Fibroblast of skin of left biceps (primary cell): ENCODE measurements at places on chromosomes 4 and X.
A peak's percentile ranks its signal among the peaks of the same experiment; 100 is the strongest.

- DNase-seq = no peak
Observed at GRCh38 chr4:20904966-20905365, 204.7 kb downstream of the PACRGL start.

- DNase-seq = no peak
Observed at GRCh38 chrX:2262668-2263055, 238.1 kb downstream of the DHRSX start.

- no peak for DNase-seq
Observed at GRCh38 chr4:53023677-53024299, 161.7 kb downstream of the RASL11B start.

- no peak for DNase-seq
Observed at GRCh38 chr4:82638479-82638878, 76.7 kb upstream of the TMEM150C start.

DNA sequence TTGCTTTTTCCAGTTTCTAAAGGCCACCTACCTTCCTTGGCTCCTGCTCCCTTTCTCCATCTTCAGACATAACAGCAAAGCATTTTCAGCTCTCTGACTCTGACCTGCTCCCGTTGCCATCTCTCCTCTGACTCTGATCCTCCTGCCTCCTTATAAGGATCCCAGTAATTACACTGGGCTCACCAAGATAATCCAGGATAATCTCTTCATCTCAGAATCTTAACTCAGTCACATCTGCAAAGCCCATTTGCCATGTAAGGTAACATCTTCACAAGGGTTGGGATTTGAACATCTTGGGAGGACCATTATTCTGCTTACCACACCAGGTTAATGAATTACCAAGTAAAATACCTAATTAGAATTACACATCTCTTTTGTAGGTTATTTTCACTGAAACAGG is 41.3 kb upstream of the MAGED1 start:
- DNase-seq = no peak

DNA sequence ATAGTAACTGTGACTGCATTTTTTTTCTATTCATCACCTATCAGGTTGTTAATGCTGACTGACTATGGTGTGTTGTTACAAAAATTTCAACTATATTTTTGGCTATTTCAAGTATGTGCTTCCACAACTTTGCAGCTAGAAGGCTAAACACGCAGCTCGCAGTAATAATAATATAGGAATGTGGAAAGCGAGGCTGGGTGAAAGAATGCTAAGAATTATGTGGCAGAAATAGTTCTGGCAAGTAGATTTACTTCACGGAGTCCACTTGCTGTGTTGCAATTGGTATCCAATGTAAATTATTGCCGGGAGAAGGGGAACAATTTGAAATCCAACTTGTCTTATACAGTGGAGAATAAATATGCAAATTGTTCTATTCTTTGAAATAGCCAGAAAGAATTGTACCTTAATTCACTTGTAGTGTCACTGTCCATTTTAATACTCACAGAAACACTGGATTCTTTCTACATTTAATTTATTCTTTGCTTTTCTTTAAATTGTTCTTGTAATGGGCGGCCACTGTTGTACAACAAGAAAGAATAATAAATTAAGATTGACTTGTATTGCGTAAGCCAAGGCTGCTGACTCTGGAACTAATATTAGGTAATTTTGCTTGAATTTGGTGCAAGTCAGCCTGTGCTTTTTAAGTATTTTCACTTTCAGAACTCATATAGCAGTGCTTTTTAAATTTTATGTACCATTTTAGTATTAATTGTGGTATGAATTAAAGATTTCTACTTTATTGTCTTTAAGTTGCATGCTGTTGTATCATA is 154.9 kb downstream of the FRMPD4 start:
- DNase-seq = peak; percentile 18

DNA sequence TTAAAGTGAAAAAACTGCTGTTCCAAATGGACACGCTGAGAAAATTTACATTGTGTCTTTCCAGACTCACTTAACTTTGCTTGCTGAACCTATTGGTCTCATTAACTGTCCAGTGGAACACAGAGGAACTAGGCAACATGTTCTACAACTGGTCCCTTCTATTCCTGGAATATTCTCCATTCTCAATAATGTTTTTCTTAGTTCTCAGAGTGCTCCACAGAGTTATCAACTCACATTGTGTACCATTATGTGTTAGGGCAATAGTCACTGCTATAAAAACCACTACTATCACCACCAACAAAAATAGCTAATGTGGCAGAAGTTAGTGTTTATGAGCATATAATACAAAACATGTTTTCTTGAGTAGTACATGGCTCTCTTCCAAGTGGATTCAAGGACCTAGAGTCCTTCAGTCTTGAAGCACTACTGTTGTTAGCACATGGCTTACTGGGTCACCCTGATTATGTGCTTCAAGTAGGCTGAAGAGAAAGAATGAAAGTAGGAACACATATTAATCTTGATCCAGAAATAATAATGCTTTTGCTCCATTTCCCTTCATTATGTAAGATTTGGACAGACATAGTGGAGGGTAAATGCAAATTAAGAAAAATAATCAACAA is 865.3 kb upstream of the HS3ST1 start:
- DNase-seq = no peak

DNA sequence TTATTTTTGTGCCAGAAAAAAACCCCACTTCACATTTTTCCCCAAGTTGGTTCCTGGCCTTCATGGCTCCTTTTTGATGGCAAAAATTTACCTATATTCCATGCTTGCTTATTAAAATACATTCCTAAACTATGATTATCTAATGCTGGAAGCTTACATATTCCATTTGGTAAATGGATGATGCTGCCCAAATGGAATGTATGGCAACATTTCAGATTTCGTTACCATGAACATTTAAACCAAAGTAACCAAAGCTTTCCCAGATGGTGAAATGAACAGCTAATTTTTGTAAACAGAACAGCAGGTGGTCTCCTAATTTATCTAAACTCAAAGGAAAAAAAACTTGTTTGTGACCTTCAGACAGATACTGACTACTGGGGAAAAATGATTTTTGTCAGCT is 110.8 kb upstream of the TEX13A start:
- DNase-seq = no peak

GRCh38 chrX:79094075-79094832 is 50.2 kb upstream of the GPR174 start:
- no peak for DNase-seq

DNA sequence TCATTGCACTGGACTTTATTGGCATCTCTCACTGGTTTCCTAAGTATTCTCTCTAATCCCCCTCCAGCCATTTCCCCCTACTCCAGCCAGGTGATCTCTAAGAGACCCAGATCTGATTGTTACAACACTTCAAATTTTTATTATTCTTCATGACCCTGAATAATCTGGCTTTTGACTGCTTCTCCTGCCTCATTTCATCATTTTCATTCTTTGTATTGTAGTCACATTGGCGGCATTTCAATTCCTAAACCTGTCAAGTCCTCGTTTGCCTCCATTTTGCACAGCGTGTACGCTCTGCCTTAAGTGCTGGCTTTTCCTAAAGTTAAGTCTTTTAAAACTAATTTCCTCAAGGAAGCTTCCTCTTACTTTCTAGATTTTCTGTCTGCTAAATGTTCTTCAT is 31.6 kb downstream of the UBE2K start:
- no peak for DNase-seq

DNA sequence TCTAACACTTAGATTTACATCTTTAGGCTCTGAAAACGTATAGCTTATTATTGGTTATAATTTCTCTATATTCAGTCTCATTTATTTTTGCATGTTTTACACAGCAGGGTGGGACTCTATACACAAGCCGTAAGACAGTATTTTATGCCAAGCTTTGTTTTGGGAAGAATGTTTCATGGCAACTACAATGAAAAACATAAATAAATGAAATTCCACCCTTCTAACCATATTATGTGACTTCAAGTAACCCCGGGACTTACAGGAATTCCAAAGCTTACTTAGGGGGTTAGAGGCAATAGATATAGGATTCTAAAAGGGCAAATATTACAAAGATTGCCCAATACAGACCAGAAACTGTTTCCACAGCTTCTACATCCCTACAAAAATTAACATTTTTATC is 370.9 kb downstream of the PRR32 start:
- no peak for DNase-seq

- DNase-seq = no peak
Observed at GRCh38 chr4:42824278-42824977, 68.1 kb upstream of the GRXCR1 start.

DNA sequence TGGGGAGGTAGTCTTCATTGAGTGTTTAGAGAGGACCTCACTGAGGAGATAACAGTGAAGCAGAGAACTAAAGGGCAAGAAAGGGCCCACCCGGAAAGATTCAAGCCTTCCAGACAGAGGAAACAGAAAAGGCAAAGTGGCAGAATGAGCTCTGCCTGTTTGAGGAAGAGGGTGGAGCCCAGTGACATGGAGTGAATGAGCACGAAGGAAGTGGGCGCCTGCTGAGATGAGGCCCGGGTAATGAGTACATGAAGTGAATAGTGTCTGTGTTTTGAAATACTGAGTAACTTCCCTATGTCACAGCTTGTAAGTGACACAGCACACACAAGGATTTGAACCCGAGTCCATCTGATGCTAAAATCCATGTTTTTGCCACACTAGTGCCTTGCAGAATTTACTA is 32.5 kb upstream of the TLR2 start:
- no peak for DNase-seq

- no peak for DNase-seq
Observed at GRCh38 chrX:72027024-72027913, 104.4 kb downstream of the RTL5 start.

GRCh38 chr4:146478009-146478408 is 43.7 kb downstream of the SLC10A7 start:
- no peak for DNase-seq

GRCh38 chrX:115642311-115642710 is 81.3 kb downstream of the PLS3 start:
- no peak for DNase-seq

GRCh38 chr4:154183264-154183663 is 308.3 kb downstream of the DCHS2 start:
- no peak for DNase-seq

DNA sequence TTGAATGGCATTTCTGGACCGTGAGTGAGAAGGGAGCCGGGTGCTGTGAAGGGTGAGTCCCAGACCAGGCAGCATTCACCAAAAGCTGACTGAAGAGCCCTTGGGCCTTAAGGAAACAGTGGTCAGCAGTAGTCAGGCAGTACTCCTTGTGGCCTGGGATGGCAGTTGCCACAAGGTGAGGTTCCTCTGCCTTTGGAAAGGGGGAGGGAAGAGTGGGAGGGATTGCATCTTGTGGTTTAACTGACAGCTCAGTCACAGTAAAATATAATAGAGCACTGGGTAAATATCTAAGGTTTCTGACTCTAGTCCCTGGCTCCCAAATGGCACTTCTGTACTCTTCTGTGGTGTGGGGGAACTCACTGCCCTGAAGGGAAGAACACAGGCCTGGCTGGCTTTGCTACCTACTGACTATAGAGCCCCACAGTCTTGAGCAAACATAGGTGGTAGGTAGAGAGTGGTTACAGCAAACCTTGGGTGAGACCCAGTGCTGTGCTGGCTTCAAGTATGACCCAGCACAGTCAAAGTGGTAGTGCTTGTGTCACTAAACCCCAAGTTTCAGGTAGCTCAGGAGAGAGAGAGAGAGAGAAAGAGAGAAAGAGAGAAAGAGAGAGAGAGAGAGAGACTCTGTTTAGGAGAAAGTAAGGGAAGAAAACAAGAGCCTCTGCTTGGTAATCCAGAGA is 154.2 kb downstream of the TEX11 start:
- DNase-seq = no peak

DNA sequence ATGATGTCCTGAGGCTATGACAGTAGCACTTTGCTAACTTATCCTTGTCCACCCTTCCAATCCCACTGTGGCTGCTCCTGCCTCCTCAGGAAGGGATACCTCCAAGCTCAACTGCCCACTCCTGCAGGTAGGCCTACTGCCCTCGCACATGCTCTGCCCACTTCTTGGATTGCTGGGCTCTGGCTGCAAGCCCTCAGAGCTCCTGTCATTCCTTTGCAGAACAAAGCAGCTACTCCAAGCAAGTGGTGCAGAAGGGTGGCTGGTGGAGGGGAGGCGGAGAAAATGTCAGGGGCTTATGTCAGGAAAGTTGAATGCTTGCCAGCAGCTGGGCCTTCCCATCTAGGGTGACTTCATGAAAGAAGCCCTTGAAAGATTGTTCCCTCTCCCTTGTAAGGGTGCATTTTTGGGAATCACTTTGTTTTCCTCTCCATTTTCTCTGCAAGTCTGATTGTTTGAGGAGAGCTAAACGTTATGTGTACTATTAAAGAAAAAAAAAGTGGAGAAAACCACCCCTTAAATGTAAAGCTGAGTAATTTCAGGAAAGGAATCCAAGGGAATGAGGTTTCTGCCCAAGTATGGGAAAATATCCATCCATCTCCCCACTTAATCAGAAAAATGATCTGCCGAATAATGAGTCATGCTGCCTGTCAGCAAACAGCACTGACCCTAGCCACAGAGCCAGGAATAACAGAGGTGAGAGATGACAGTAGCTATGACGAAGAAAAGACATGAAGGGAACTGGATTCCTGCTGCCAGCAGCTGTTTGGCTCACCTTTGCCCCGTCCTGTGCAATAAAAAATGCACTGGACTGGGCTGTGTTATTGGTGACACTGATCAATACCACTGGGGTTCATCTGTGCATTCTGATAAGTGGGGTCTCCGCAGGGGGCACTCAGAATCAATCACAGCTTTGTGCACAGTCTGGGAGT is 102.0 kb downstream of the RTL5 start:
- peak; percentile 75 for DNase-seq

DNA sequence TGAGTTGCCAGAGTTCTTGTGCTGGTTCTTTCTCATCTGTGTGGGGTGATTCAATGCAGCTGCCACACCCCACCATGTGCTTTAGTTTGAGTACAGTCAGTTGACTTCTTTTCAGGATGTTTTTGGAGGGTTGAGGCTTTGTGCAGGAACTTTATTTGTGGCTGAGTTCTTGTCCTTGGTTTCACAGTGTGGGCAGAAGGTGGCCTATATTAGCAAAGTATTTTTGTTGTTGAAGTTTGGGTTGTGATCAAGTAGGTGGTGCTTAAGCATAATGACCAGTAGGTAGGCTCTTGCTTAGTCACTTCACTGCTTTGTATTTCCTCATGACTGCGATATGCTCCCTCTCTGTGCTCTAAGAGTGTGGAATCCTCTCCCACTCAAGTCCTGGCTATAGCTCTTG is 80.3 kb downstream of the ARHGAP24 start:
- DNase-seq = no peak

GRCh38 chr4:123649645-123650391 is 253.2 kb downstream of the SPRY1 start:
- DNase-seq = peak; percentile 22

DNA sequence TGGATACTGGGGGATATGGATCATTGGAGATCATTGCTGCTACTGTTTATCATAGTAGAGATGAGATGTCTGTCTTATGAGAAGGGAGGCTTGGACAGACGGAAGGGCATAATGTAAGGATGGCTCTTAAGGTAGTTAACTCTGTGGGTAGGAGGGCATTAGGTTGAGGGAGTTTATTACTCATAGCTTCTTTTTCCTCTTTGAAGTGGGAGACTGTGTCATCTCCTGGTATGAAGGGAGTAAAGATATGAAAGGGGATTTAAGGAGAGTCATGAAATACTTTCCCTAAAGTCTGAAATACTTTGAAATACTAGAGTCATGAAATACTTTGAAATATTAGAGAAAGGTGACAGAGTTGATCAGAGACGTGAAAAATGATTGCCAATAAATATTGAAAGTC is 255.5 kb upstream of the PITX2 start:
- no peak for DNase-seq
